Left colon (tissue), 2 donors: ENCODE measurements at places on chromosomes 6 and 20. TPM values are rescaled to one million over a fixed set of nuclear protein-coding genes. Genes with fewer than 3 reads are reported as not detected.

CD40 gene
- total RNA-seq = 2.5 TPM

PABPC1L gene
- total RNA-seq = 13.2 TPM

BNIP5 gene
- 14.4 TPM for total RNA-seq

CSNK2A1 gene
- 106 TPM for total RNA-seq

MMP24 gene
- total RNA-seq = 0.59 TPM

THBD gene
- 4.5 TPM for total RNA-seq

C20orf202 gene
- total RNA-seq = 0.18 TPM

PTCHD4 gene
- 0.25 TPM for total RNA-seq

ZNF311 gene
- total RNA-seq = 2.0 TPM

ENPP5 gene
- 3.4 TPM for total RNA-seq

STX7 gene
- total RNA-seq = 70.9 TPM

COL21A1 gene
- 0.55 TPM for total RNA-seq

MAS1 gene
- not detected for total RNA-seq

GSTA3 gene
- total RNA-seq = not detected

GPLD1 gene
- 0.98 TPM for total RNA-seq

TMEM200A gene
- total RNA-seq = 24.6 TPM

PGK2 gene
- not detected for total RNA-seq

C6orf141 gene
- 7.6 TPM for total RNA-seq

NMBR gene
- not detected for total RNA-seq

SNAI1 gene
- total RNA-seq = 0.46 TPM

DNA sequence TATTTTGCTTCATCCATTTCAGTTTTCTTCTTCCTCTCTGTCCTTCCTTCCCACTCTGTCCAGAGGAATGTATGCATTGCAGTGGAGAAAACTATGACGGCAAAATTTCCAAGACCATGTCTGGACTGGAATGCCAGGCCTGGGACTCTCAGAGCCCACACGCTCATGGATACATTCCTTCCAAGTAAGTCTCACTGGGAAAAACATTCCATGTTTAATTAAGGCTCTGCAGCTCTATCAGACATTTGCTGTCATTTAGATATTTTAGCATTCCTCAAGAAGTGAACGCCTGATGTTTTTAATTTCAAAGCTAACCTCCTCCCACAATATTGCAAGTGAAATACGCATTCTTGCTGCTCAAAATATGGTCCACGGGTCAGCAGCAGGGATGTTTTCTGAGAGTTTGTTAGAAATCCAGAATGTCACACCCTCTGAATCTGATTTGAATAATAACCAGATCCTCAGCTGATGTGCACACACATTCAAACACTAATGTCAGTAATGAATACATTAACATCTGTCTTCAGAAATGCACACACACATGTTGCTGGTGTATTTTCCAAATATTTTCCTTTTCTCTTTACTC lies 12.8 kb downstream of the PLG start:
- DNase-seq = no peak

DNA sequence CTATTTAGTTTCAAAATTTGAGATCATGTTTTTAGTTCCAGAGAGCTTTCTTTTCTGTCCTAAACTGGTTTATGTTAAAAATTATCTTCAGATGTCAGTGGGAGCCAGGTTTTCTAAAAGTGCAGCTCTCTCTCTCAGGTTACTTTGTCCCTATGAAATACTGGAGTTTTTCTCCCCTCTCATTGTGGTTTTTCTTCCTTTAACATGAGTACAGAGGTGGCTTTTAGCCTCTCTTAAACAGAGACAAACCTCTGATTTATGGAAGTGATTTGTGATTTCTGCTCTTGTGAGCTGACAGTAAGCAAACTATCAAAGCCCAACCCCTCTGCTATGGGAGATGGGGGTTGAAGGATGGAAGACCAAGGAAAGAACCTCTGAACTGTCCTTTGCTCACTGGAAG lies 85.7 kb downstream of the LIN28B start:
- DNase-seq = no peak

GRCh38 chr20:34180460-34181120 lies 60.6 kb upstream of the ASIP start:
- DNase-seq = no peak

DNA sequence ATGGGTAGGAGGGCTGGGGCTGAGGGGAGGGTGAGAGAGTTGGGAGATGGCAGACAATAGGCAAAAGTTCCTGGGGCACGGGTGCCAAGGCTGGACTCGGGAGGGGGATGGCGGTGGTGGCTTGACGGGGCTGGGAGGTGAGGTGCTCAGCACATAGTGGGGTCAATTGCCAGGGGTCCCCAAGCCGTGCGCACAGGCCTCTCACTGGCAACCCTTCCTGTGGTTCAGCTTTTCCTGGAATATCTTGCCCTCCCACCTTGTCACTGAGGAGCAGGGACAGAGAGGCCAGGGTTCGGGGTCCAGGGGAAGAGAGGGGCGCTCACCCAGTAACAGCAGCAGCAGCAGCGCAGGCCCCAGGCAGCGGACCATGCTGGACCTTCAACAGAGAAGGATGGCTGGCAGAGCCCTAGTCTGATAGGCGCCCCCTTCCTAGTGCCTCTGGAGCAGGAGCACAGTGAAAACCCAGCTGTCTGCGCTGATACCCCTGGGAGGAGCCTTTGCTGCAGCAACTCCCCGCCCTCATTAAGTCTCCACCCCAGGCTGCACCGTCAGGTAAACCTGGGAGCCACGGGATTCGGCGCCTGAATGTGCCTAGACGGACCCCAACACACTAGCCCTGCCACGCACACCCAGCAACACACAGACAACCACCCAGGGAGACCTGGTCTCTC lies at the start of gene GFRA4:
TSS of gene GFRA4 (minus strand) at position 369 of the 671 bp plus-strand sequence. CDS start at position 369, 0 bp downstream.
- no peak for DNase-seq

- DNase-seq = no peak
These were observed 42.5 kb downstream of the SESN1 start for GRCh38 chr6:109052018-109052651.

- no peak for DNase-seq
These were observed 253.4 kb upstream of the MOCS1 start for GRCh38 chr6:40187535-40188144.

DNA sequence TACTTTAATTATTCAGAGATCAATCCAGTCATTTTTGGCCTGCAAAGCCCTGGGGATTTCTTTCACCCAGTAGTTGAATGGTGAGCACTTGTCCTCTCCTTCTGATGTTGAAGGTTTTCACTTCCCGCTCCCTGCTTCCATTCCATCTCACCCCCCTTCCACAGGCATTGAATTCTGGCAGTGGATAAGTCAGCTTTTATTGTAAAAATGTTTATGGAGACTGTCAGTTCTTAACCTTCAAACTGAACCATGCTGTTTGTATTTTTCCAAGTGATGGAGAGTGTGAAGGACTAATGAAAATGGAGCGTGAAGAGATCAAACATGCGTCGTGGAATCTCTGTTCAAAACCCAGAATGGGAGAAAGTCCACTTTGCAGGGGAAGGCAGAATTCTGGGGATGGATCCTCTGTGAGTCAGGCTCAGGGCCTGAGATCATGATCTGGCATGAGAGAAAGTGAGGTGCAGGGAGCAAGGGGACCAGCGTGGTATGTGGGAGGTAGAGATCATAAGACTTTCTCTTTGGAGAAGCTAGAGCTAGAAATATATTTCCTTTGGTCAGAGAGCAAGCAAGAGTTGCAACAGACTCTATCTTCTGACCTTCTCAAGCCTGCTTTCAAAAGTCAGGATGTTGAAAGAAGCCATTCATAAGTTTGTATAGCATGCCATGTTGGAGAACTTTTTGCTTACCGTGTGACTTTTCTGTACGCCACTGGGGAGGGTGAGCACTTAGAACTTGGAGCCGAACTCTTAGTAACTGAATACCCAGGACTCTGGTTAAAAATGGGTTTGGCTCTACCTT lies 30.2 kb downstream of the ISM1 start:
- no peak for DNase-seq

DNA sequence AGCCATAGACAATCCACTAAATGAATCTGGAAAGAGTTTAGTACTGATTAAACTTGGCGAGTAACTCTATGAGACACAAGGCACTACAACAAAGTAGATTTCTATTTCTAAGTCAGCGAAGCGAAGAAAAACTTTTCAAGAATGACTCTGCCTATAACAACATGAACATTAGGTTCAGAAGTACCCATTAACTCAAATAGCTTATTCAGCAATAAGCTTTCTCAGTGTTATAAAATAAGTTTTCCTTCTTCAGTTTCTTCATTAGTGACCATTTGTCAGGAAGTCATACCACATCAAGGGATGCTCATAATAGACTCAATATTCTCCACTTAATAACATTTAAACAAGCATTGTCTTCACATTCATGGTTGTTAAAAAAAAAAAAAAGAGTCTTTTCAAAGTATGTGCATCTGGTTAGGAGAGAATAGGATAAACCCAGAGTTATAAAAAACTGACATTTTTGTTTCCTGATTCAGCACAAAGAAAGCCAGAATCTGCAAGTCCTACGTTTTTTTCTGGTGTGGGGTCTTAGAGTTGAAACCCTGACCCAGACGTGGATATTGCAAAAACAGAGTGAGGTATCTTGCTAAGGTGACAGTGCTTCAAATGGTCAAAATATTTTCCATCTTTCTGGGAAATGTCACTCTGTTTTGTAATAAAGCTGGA lies 148.2 kb upstream of the PREP start:
- DNase-seq = no peak

DNA sequence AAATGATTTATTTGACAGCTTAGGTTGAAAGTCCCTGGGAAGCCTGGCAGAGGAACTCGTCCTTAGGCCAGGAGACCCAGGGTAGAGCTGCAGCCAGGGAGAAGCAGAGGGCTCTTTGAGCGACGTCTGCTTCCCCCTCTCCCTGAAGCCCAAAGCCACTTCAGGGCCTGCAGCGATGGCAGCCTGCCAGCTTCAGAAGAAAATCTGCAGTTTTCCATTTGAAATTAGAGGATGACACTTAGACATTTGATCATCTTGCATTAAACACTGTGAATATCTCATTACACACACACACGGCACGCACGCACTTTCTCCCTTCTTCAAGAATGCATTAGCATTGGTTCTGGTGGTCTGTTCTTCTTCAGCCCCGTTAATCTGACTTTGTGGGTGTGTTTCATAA lies 96.5 kb downstream of the PLEKHG1 start:
- no peak for DNase-seq

- no peak for DNase-seq
These were observed 380.3 kb upstream of the JARID2 start for GRCh38 chr6:14865531-14866100.

- no peak for DNase-seq
These were observed 135.3 kb upstream of the CENPW start for GRCh38 chr6:126204598-126204997.

- no peak for DNase-seq
These were observed 88.9 kb upstream of the ATXN1 start for GRCh38 chr6:16849988-16850680.

DNA sequence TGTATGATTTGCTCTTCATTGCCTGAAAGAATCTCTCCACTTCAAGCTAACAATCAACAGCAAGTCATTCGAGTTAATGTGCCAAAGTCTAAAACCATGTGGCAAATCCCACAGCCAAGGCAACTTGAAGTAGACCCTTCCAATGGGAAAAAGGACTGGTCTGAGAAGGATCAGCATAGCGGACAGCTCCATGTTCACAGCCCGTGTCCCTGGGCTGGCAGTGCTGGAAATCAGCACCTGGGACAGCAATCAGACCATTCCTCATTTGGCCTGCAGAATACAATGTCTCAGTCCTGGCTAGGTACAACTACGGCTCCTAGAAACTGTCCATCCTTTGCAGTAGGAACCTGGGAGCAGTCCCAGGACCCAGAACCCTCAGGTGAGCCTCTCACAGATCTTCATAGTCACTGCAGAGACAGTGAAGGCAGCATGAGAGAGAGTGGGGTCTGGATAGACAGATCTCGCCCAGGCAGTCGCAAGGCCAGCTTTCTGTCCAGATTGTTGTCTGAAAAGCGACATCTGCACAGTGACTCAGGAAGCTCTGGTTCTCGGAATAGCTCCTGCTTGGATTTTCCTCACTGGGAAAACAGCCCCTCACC lies 1.1 kb downstream of the GJA10 start:
- no peak for DNase-seq

DNA sequence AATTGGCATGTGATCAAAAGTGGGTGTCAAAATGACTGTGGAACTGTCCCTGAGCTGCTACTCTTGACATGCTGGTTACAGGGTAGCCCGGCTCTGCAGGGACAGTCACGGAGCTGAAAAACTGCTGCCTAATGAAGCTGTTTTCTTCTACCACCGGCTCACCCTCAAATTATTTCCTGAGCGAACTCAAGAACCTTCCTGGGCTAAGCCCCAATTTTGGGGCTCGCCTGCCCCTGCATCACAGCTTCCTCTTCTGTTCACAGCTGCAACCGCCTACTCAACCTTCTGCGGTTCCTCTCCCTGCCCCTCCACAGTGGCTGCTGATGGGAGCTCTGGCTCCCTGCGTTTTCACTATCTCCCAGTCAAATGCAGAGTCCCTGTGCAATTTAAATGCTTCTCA lies 110.8 kb upstream of the MLN start:
- DNase-seq = peak; percentile 37

- no peak for DNase-seq
These were observed 278.3 kb downstream of the SOX4 start for GRCh38 chr6:21871831-21872230.

GRCh38 chr6:69894578-69895347 lies 28.4 kb downstream of the COL19A1 start:
- DNase-seq = no peak

DNA sequence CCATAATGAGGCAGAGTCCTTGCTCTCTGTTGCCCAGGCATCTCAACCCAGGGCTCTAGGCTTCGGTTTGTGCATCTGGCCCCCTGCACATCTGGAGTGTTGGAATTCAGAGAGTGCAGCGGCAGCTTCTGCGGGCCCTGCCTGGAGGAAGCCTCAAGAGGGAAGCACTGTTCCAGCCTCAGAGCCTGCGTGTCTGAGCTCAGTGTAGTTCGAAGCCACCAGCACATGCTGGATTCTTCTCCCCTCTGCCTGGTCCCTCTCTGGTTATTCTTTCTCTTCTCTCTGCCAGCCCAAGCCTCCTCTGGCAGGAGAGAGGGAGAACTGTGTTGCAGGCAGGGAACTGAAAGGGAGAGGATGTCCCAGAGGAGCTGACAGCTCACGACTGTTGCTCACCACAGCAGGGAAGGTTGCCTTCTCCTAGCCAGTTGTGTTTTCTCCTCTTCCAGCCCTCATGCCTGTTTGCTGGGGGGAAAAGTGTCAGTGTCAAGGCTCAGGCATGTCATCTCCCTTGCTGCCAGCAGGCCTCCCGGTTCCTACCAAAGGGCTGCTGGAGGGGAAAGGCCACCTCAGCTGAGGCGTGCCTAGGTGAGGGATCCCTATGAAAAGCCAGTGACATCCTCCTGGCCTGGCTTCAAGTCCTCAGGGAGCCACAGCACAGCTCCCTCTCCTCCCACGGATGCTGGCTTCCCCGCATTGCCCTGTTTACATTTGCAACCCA lies 126.0 kb upstream of the LRFN2 start:
- DNase-seq = no peak
